ENCODE measurements at places on chromosomes 7 and 10.

DNA sequence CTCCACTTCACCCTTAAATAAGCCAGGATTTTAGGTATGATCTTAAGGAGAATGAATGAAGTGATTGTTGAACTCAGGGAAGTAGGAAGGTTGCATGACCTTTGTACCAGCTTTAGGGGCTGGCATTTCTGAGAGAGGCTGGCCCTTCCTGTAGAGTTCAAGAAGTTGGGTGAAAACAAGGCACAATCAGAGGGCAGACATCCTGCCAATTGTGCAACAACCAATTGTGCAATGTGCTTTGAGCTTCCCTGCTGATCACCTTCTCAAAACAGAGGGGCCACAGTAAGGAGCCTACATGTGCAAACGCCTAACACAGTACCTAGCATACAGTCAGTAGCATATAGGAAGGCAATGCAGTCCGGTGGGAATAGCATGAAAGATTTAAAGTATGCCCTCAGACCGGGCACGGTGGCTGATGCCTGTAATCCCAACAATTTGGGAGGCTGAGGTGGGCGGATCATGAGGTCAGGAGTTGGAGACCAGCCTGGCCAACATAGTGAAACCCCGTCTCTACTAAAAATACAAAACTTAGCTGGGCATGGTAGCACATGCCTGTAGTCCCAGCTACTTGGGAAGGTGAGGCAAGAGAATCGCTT, 5.4 kb downstream of the CPVL start:
- no peak for DNase-seq

DNA sequence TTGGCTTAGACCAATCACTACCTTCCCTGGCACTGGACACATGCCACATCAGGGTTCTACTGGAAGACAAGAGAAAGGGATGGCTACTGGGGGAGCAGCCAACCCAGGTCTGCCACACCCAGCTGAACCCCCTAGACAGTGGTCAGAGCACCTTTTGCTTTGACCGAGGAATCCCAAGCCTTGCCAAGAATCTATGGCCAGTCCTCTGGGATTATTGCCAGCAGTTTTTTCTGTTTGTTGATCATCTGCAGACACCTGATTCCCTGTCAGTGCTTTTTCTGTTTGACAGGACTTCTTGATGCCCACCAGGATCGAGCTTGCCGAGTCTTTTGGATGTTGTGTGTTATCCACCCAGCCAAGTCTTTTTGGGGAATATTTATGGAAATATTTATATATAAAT, 476.2 kb upstream of the GALNT17 start:
- DNase-seq: no peak

DNA sequence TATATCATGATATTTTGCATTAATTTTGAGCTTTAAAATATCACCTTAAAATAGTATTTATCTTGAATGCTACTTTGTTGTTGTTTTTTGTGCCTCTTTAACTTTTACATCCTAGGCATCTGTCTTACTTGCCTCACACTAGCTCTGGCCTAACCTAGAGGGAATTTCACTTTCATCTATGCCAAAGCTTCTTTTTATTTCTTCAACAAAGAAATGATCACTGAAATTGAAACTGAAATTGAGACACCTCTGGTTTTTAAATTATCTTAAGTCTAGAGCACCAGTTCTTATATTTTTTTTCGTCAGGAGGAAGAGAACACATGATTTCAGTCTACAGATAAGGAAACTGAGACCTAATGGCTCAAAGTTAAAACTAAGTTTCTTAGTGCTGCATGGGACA, 3.5 kb upstream of the SCIN start:
- no peak for DNase-seq

- no peak for DNase-seq
These were observed 93.4 kb downstream of the AVL9 start for GRCh38 chr7:32588657-32589056.

GRCh38 chr10:93601146-93601773, at the start of gene RBP4:
TSS of gene RBP4 (minus strand) at chr10:93601235. CDS start at chr10:93601028, 207 bp downstream.
- no peak for DNase-seq

DNA sequence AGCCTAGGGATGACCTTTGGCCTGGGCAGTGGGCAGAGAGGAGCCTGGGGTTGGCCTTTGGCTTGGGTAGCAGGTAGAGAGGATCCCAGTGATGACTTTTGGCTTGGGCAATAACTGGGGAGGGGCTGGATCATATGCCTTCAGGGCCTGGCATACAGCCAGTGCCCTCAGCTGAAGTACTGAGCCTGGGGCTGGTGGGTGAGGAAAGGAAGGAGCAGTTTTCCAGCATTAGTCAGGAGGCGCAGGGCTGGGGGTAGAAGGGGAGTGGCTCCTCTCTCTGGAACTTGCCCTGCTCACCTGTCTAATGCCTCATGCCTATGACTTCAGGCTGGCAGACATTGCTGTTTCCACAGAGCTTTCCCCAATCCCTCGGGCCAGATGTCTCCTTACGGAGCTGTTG, 15.2 kb upstream of the COMTD1 start:
- no peak for DNase-seq

DNA sequence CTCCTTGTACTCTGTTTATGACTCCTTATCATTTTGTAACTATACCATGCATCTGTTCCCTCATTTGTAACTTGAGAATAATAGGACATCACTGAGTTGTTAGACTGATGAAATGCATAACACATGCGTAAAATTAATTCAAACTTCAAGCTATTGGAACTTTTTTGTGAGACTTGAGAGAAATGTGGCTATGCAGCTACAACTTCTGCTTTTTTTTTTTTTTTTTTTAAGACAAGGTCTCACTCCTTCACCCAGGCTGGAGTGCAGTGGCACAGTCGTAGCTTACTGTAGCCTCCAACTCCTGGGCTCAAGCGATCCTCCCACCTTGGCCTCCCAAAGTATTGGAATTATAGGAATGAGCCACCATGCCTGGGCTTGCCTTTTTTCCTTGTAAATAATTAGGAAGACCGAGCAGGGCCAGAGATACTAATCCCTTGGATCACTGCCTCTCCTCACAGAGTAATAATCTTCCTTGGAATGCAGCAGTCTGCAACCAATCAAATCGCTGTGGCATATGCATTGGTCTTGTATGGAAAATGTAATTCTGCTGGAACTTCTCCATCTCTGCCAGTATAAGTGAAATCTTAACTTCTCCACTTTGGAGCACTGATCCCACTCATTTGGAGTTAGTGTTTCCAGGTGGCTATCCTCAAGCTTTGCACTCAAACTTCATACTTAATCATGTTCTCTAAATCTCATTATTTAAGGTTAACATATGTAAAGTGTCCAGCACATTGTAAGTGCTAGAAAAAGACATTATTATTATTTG, 2.0 kb upstream of the PANK1 start:
- DNase-seq: no peak

DNA sequence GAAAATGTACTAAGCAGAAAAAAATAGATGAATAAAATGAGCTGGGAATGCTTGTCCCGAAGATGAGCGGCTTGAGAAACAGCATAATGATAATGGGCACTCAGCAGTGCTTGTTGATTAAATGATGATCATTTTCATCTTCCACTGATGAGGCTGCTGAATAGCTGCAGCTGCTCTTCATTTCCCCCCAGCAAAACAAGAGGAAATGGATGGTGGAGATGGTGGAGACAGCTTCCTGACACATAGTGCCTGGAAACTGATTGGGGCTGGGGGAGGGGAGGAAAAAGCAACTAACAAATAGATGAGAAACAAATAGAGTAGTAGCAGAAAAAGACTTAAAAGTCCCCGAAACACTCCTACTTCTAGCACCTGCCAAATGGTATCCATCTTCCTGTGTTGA, 41.4 kb downstream of the MRC1 start:
- no peak for DNase-seq

GRCh38 chr7:146172112-146172511, 55.5 kb downstream of the CNTNAP2 start:
- no peak for DNase-seq

Measured in CD4-positive, alpha-beta T cell (primary cell).